ENCODE measurements at places on chromosomes 3 and 15.

GRCh38 chr3:51944451-51945021 is 2.4 kb downstream of the PARP3 start:
- DNase-seq: no peak

DNA sequence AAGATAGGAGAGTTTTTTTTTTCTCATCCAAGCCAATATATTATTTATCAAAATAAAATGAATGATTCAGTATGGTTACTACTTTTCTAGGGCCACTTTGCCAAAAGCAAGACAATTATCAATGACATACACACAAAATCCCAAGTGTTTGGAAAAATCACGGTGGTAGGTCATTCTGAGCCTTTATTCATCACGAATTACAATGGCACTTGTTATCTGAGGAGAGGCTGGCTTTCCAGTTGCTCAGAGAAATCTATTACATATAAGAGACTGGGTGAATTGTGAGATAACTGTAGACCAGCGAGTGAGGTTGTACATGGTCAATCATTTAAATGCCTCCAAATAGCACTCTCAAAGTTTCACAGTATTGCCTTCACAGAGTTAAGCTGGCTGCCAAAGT is 20.4 kb upstream of the FGF12 start:
- DNase-seq: no peak

DNA sequence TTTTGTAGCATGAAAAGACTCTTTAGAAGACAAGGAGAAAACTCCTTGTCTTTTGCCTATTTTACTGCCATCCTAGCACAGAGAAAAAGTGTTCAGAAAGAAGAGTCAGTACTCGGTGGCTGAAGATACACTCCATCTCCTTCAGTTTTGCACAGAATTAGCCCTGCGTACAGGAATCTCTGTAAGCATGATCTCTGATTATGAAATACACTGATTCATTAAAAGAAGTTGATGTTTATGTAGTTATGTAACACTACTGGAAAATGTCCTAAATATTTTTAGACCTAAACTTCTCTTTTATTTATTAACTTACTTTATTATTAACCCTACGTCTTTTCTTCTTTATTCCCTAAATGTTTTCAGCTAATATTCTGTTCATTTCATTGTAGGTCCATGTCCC is 138.4 kb downstream of the LEKR1 start:
- DNase-seq: no peak

DNA sequence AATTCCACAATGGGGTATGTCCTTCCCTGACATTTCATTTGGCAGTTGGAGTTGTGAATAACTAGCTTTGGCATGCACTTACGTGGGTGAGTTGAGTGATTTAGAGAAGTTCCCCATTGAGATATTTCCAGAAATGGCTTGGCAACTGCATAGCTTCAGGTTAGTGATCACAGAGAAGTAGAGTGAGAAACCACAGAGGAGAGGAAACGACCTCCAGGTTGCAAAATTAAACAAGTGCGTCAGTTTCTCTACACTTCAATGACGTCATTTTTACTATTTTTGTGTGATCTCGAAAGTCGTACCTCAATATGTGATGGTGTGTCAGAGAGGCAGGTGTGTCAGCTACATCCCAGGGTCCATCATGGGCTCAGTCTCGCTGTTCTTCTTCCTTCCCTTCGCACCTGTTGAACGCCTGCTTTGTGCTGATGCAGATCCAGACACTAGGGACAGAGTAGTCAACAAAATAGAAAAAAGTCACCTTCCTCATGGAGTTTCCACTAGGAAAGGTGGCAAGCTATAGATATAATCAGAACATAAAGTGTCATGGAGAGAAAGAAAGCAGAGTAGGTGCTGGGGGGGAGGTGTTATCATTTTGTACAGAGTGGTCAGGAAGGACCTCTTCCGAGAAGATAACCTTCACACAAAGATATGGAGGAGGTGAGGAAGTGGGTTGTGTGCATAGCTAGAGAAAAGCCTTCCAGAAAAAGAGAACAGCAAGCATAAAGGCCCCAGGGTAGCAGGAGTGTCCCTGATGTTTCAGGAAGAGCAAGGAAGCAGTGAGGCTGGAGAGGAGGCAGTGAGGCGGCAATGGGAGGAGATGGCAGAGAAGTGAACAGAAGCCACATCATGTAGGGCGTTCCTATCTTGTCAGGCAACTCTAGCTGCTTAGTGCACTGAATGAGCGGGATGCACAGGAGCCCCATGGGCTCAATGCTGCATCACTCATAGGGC is 75.6 kb downstream of the MCTP2 start:
- no peak for DNase-seq

- no peak for DNase-seq
These were observed 580.4 kb downstream of the CADM2 start for GRCh38 chr3:85539232-85539631.

GRCh38 chr15:75452364-75452864 is 924 bp upstream of the SIN3A start:
- no peak for DNase-seq

DNA sequence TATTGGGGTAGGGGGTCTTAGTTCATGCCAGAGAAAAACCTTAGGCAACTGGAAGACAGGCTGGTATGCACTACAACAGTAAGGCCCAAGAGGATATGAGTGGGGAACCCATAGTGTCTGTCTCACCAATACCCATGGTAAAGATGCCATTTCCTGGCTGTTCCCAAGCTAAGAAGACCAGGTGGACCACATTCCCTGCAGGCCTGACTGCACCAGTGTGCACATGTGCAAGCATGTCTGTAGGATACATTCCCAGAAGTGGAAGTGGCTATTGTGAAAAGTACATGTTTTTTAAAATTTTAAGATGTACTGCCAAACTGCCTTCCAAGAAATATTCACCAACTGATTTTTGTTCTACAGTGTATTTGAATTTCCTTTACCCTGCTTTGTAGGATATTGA is 207.3 kb upstream of the CTNNB1 start:
- no peak for DNase-seq

GRCh38 chr15:73383310-73384189 is 14.8 kb upstream of the HCN4 start:
- no peak for DNase-seq

DNA sequence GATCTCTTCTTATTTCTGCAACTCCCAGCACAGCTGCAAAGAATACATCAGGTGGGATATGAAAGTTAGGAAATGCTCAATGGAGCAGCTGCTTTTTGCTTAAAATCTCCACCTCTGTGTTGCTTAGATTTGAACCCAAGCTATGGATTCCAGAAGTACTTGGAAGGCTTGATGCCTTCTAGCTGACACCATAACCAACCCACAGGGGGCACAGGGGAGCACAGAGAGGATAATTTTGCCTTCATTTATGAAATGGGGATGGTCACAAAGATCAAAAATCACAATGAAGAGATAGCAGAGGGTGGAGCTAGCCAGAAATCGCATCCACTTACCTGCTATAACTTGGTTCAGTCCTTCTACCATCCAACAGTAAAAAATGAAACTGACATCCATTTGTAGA is 75.7 kb downstream of the DUT start:
- DNase-seq: no peak

- no peak for DNase-seq
These were observed 1089.8 kb downstream of the ROBO2 start for GRCh38 chr3:78129707-78130106.

DNA sequence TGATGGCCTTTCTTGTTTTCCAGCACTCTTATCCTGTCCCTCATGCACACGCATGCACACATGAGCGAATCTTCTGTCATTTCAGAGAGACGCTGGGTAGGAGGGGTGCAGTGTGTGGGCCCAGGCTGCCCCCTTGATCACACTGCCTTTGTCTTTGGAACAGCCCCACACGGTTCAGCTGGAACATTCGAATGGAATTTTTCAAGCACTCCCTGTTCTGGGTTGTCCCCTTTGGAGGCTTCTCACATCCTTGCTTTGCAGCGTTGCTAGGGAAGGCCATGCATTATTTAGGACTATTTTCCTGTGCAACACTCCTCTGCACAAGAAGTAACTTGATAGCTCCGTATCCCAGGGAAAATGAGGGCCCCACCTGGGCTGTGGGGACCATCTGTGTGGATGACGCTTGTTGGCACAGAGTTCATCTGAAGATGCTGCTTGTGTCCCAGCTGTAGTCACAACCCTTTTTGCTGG is 78.4 kb downstream of the SPSB4 start:
- no peak for DNase-seq

DNA sequence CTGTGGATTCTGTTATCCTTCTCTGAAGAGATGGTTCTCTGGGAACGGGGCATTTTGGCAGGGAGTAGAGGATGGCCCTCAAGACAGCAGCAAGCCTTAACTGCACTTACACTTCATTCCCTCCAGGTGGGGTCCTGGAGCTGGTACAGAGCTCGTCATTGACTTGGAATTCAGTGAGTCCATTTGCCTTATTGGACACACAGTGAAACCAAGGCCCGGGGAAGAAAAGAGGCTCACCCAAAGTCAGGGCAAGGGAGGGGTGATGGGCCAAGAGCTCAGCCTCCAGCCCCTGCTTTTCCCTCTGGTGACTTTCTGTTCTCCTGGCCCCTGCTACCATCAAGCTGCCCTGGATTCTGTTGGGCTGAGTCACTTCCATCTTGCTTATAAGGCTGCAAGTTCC is 125.6 kb downstream of the ETFA start:
- peak; percentile 81 for DNase-seq

DNA sequence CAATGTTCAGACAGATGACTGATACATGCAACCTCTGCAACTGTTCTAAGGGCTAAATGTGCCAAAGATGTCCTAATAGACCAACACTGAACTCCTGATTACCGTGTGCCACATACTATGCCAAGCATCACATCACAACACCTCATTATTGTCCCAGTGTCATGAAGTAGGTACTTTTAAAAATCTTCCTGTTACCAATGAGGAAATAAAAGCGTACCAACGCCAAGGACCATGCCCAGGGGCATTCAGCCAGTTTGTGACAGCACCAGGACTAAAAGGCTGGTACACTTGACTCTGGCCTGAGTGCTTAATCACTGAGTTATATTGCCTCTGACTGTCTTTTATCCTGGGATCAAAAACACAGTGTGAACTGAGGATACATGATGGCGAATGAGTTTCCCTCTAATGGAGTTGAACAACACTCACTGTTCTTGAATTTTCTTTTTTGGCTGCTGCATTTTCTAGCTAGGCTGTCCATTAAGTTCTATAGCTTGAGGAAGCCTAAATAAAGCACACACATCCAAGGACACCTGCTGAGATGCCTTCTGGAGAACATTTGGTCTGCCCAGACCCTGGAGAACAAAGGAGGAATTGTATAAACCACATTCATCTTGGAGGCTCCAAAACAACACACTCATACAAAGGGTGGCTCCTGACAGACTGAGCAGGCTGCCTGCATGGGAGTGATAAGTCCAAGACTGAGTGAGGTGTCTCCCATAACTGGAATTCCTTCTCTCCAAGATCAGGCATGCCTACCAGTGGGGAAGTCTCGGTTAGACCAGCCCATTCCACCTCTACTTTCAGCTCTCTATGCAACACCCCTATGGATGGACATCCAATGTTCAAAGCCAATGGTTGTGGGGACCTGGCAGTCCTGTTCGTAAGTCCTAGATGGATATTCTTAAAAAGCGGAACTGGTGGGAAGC is 126.7 kb upstream of the PRICKLE2 start:
- DNase-seq: no peak

- no peak for DNase-seq
These were observed at the start of gene APOD for GRCh38 chr3:195583831-195584542. Gene APOD, minus strand, starts transcription at chr3:195583940. Its CDS starts 4,479 bp downstream, at chr3:195579461.

DNA sequence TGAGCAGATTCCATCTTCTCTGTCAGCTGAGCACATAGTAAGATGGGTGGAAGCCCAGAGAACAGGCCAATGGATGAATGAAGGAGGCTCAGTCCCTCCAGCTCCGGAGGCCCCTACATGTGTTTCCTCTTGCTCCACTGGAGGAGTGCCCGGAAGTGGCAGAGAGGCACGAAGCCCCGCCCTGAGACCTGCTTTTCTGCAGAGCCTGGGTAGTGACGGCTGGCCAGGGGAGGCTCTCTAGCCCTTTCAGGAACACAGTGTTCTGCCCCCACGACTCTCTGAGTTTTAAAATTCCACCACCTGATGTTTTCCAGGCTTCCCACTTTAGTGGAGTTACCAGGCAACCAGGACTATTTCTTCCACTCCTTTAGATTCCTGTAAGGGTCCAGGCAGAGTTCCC is 149.4 kb upstream of the SLC6A11 start:
- no peak for DNase-seq

GRCh38 chr3:124230998-124231397 is 239.1 kb upstream of the ROPN1 start:
- peak; percentile 19 for DNase-seq

DNA sequence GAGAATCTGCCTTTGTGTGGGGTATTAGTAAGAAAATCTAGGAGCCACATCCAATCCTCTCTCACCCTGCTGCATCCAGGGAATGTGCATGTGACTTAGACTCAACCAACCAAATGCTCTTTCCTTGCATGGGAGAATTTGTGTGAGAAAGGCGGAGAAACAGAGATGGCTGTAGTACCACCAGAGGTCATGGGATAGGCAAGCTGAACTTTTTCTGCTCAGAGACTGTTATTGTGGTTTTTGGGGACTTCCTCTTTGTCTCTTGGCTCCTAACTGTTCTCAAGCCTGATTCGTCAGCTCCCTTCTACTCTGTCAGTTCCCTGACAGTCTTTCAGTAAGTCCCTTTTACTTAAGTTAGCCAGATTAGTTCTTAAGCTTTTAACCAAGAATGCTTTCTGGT is 2.6 kb upstream of the ZSCAN2 start:
- no peak for DNase-seq

- no peak for DNase-seq
These were observed 211.9 kb downstream of the TPRG1 start for GRCh38 chr3:189383630-189384029.

- no peak for DNase-seq
These were observed 9.4 kb upstream of the COPG1 start for GRCh38 chr3:129239991-129240390.

- no peak for DNase-seq
These were observed 46.7 kb downstream of the SV2B start for GRCh38 chr15:91146728-91147127.

DNA sequence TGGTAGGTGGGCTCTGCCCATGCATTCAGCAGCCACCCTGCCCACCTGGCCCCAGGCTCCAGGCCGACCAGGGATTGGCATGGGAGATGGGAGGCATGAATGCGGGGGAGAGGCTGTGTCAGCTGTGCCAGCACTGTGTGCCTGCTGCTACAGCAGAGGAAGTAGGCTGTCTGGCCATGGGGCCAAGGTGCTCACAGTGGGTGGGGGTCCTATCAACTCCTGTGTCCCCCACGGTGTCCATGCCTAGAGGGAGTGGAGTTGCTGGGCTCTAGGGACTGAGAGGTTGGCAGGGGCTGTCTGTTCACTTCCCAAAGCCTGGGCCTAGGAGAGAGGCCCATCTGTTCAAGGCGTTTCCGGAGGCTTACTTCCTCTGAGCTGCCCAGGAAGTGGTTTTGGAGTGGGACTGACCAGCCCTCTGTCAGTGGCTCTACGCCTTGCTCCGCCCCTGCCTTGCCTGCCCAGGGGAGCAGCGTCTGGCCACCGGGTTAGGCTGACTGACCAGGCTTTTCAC is 5.8 kb downstream of the PRKCD start:
- DNase-seq: peak; percentile 50

DNA sequence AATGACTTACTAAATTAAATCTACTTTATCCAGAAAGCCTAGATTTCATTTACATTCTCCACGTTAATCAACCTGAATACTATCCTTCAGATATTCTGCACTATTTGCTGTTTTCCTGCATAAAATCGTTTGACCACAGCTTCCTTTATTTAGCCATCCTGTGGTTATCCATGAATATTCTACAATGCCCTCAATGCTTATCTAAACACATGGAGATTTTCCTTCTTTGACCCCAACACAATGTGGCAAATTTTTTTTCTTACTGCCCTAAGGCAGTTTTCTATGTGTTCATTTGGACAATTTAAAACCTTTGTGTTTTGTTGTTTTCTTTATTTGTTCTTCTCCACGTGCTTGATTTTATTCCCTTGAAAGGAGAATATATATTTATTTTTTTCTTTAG is 495.5 kb upstream of the ROBO1 start:
- peak; percentile 5 for DNase-seq

- no peak for DNase-seq
These were observed 220.1 kb downstream of the PYDC2 start for GRCh38 chr3:191680989-191681597.

Measured in iPS-NIHi11 (cell line).